ENCODE measurements at places on chromosomes 7 and 10. TPM values are rescaled to one million over a fixed set of nuclear protein-coding genes. Genes with fewer than 3 reads are reported as not detected.

DNA sequence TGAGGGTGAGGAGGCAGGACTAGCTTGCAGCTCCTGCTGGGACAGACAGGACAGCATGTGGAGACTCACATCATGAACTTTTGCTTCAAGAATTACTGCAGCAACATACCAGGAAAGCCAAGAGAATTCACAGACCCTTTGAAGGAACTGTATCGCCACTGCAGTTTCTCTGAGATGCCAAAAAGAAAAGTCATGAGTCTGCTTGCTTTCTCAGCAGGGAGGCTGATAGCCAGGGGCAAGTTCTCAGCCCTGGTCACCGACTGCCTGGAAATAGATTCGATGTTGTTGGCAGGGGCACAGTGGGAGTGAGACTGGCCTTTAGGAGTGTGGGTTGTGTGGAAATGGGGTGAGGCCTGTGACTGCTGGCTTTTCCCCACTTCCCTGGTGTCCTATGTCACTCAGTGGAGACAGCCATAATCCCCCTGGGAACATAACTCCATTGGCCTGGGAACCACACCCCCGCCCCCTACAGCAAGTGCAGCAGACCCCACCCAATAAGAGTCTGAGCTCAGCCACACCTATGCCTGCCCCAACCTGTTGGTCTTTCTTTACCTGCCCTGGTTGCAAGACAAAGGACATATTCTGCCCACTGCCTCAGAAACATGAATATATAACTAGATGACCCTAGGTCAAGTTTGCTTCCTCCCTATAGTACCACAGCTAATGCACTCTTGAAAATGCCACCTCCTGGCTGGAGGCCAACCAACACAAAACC is 1.6 kb upstream of the SAMD9 start:
- no peak for DNase-seq

DNA sequence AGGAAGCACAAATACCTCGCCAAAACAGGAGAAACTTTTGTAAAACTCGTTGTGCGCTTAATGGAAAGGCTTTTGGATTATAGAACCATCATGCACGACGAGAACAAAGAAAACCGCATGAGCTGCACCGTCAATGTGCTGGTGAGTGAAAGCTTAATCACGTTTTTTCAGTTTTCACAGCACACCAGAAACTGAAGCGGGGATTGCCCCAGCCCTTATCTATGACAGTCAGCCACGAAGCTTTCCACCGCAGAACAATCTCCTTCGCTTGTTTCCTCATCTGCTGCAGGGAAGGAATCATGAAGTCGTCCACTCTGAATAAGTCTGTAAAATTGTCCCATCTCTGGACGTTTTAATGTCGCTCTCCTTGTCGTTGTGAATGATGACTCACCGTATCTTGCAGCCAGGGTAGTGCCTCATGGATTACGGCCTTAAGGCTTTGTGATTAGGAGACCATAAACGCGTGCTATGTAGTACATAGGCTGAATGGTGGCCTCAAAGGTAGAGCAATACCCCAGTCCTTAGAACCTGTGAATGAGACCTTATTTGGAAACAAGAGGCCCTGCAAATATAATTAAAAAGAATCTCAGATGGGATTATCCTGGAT is 174.9 kb upstream of the NPS start:
- DNase-seq = no peak

GRCh38 chr10:43421201-43421507 is 12.2 kb upstream of the HNRNPF start:
- DNase-seq = no peak

DNA sequence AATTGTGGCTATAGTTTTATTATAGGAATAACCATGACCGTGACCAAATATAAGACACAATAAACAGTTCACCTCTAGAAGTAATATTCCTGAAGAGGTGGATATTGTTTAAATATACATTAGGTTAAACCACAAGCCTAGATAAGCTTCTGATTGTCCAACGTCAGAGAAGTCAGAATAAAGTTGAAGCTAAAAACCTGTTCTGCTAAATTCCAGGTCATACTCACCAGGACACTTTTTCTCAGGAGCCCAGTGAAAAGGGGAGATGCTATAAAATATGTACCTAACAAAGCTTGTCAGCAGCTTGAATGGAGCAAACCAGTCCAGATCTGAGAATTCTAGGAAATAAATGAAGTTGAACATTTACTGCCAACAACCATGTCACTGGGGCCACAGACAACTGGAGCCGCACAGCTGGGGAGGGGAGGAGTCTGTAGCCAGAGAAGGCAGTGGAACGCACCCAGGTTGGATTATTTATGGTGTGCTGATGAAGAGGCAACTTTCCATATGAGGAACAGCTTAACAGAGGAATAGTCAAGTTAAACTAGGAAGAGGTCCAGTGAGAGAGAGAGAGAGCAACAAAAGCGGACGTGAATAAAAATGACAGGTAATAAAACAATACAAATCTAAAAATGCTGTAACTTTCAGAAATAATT is 191.1 kb downstream of the ZNF438 start:
- no peak for DNase-seq

GRCh38 chr7:80124526-80125264 is 9.9 kb upstream of the GNAI1 start:
- no peak for DNase-seq

DNA sequence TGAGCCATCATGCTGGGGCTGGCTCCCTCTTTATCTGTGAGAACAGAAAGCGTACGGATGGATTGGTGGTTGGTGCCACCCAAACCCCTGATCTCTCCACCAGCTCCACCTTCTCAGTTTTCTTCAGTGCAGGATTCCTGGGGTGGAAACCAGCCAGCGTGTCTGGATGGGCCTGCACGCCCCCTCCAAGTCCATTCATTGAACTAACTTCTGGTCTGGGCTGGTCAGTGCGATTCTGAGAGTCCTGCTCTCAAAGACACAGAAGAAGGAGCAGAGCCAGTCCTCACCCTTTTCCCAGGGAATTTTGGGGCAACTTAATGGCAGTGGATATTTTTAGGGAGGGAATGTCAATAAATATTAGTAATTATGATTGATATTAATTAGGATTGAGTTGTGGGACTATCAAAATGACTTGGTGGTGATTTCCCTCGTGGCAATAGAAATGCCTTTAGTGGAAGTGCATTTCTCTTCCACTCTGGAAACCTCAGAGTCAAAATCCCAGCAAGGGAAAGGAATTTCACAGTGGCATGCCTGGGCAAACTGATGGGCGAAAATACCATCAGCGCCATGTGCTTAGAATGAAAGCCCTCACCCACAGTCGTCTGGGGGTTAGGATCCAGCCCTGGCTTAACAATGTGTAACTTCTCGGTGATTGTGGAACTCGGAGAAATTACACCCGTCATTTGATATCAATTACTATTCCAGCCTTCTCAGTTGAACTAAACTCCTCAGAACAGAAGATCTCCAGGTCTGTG is 69.3 kb upstream of the EEPD1 start:
- DNase-seq = no peak

- DNase-seq = no peak
These were observed 12.5 kb upstream of the INTS1 start for GRCh38 chr7:1516586-1517251.

GRCh38 chr7:31478721-31479120 is 35.2 kb upstream of the ITPRID1 start:
- DNase-seq = no peak

DNA sequence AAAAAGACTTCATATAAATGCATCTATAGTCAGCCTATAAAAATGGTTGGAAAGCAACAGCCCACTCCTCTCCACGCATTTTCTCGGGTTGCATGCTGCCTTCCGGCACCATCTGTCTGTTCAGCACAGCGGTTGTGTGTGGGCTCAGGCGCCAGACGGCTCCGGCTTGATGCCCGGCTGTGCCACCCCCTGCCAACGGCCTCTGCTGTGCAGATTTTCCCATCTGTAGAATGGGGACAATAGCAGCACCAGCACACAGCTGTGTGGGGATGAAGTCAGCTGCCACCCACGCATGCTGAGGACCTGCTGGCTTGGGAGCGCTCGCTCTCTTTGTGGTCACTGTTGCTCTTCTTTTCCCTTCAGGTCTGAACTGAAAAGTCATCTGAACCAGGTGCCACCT is 19.5 kb downstream of the PRKAG2 start:
- no peak for DNase-seq

DNA sequence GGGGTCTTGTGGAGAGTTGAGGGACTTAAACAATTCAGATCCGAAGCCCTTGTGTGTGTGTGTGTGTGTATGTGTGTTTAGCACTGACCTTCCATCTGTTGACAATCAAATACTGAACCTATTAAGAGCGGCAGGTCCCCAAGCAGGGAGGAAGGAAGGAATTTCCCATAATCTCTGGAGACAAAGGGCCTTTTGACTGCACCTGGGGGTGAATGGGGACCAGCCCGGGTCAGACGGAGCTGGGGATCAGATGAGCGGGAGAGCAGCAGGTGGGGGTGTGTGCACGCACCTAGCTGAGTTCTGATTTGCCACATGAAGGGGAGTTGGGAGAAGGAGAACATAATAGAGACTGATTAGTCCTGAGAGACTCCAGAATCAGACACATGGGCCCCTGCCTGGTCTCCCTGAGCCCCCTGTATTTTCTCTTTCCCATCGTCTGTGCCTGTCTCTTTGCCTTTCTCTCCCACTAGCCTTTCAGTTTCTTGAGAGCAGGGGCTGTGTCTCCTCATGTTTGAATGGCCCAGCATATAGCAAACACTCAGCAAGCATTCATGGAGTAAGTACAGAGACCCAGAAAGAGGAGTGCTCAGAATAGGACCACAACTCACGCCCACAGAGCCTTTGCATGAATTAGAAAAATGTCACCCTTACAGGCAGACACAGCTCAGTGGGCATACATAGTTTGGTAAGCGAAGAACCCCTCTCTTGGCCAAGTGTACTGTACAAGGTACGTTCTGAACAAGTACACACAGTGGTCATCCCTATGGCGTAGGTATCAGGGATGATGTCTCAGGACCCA is 288.3 kb upstream of the HABP2 start:
- no peak for DNase-seq

DNA sequence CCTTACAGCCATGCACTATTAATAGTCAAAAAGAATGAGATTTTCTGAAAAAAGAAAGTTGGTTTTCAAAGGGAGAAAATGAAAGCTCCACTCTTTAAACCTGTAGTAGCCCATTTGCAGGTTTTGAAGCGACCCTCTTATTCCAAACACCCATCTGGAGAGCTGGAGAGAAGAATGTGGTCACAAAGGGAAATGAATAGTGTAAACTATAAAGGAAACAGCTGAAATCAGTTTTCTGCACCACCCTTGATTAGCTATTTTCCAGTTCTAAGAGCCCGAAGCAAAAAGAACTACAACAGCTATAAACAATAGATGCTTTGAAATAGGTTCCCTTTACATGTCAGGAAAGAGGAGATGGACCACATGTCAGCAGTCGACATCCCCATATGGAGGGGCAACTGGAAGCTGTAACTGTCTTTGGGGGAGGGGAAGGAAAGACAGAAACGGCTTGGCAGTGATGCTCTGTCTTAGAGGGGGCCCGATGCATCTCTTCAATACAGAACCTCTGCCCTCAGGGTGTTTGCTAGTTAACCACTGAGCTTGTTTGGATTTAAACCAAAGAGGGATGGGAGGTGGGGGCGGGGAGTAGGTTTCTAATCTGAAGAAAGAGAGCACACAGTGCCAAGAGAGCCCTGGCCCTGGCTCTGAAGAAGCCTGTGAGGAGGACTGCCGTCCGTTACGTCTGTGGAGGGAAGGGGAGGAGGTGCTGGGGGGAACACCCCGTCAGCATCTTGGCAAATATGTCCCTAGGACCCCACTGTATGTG is 55.3 kb downstream of the CPVL start:
- DNase-seq = no peak

GRCh38 chr7:24572393-24572996 is 757 bp upstream of the PALS2 start:
- DNase-seq = no peak

GRCh38 chr7:127881564-127881963 is 149.7 kb downstream of the LRRC4 start:
- DNase-seq = no peak

- DNase-seq = no peak
These were observed 38.8 kb downstream of the DLG5 start for GRCh38 chr10:77887631-77888355.

- no peak for DNase-seq
These were observed 215.0 kb downstream of the MDFIC start for GRCh38 chr7:115136796-115137443.

DNA sequence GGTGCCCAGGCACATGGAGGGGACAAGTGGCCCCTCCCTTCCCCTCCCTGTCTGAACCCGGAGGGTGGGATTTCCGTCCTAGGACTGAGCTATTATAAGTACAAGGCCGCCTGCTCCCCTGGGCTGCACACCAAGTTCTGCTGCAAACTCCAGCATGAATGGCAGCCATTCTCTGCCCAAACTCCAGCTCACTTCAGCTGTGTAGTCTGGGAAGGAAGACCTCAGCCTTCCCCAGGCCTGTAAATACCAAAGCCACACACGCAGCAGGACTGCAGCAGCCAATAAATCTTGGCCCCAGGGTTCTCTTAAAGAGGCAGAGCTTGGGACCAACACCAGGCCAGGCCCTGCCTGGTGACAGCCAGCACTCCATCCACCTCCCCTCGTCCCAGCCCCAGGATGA is 291.3 kb upstream of the ZMIZ1 start:
- no peak for DNase-seq

- DNase-seq = peak; percentile 49
These were observed 392.9 kb downstream of the KCNMA1 start for GRCh38 chr10:77244746-77245145.

DNA sequence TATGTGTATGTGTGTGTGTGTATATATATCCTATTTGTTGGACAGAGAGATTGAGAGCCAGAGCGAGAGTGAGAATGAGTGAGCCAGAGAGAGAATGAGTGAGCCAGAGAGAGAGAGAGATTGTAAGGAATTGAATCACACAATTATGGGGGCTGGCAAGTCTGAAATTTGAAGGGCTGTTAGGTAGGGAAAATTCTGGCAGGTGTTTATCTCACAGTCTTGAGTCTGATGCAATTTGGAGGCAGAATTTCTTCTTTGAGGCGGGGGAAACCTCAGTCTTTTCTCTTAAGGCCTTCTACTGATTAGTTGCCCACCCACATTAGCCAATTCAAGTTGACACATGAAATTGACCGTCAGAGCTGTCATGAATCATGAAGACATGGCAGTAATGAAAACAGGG is 41.0 kb upstream of the WASL start:
- DNase-seq = no peak

GRCh38 chr10:105150259-105150880 is 509.3 kb downstream of the SORCS3 start:
- DNase-seq = no peak

GRCh38 chr10:3776796-3777571 is 8.0 kb downstream of the KLF6 start:
- no peak for DNase-seq

- DNase-seq = no peak
These were observed 3.1 kb downstream of the MEPCE start for GRCh38 chr7:100432621-100433275.

- no peak for DNase-seq
These were observed 273.9 kb downstream of the RPS24 start for GRCh38 chr10:78307576-78307975.

GRCh38 chr10:31075434-31075833 is 43.8 kb upstream of the ZNF438 start:
- DNase-seq = no peak

ANLN gene
- polyA plus RNA-seq = 25.0 TPM

ANXA8 gene
- 0.20 TPM for polyA plus RNA-seq

MICU1 gene
- 92.6 TPM for polyA plus RNA-seq

NRAP gene
- polyA plus RNA-seq = 0.06 TPM

OPALIN gene
- polyA plus RNA-seq = not detected

NPY4R gene
- polyA plus RNA-seq = not detected

ADRB1 gene
- polyA plus RNA-seq = 0.10 TPM

SPDYE11 gene
- polyA plus RNA-seq = 0.21 TPM
